Suppressor macrophage (primary cell): ENCODE measurements at places on chromosomes 11 and 22.

GRCh38 chr11:8168485-8169257, at the start of gene RIC3:
Gene RIC3 (minus strand): TSS chr11:8169025. CDS start chr11:8168989, 36 bp downstream.
- no peak for DNase-seq

DNA sequence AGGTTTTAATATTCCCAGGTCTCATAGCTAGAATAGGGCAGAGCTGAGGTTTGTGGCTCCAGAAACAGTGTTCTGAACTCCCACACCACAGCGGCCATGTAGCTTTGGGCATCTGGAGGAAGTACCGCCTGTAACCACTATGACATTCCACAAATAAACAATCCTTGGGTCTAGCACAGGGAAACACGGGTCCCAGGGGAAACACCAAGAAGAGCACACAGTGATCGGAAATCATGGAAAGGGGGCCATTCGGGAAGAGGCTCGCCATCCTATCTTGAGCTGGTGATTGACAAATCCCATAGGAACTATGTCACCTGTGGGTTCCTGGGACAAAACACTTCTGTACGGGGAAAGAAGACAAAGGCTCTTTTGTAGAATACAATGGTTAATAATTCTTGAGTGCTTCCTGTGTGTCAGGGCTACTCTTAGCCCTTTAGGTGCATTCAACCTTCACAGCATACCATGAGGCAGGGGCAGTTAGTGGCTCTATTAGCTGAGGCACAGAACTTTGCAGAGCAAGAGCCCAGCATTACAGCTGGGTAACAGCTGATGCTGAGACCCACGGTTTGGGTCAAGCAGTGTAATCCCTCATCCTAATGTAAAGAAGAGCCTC, 514.2 kb downstream of the NTM start:
- DNase-seq: no peak

GRCh38 chr22:48710410-48710809, 1117.3 kb downstream of the BRD1 start:
- no peak for DNase-seq

- DNase-seq: peak; percentile 56
Measured at GRCh38 chr22:44351685-44352377, 39.1 kb upstream of the SHISAL1 start.

GRCh38 chr11:32312865-32313403, 122.4 kb downstream of the WT1 start:
- DNase-seq: peak; percentile 83

GRCh38 chr11:79059141-79059540, 381.7 kb downstream of the TENM4 start:
- no peak for DNase-seq

DNA sequence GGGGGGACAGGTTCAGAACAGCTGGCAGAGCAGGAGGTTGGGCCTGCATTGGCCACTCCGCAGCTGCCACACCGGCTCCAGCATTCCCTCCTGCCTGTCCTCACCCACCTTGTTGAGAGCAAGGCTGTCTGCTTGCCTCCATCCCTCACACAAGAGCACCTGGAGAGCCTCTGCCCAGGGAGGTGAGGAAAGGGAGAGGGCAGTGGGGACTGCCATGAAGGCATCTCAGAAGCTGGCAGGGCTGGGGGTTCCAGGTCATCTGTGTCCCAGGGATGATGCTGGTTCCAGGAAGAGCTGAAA, 27.1 kb downstream of the RSPH14 start:
- no peak for DNase-seq

DNA sequence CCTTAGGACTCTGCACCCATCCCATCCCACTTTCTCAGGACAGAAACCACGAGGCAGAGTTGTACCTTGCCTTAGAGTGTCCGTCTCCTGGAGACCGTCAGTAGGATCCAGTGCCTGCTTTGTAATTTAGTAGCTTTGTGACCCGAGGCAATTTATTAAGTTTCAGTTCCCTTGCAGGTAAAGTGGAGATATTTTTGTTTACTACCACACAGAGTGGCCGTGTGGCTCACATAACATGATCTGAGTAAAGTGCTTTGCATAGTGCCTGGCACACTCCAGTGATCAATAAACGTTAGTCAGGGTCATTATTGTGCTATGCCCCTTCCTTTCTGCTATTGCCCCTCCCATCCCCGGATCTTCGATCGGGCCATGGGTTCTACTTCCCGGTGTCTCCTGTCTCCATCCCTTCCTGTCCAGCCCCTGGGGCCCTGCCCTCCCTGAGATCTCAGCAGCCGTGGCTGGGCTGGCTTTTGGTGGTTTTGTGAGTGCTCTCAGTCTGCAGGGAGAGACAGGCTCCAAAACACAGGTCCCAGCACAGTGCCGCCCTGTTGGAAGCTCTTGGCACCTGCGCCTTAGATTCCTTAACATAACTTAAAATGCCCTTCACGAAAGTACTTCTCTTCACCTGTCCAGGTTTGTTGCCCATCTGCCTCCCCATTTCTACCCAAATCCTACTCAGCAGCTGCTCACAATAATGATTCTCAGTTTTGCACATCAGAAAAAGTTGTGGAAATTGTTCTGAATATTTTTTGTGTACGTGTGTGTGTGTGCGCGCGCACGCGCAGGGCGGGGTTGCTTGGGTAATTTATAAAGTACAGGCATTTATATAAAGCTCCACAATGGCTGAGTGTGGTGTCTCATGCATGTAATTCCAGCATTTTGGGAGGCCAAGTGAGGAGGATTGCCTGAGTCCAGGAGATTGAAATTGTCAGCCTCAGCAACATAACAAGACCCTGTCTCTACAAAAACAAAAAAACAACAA, 753.7 kb downstream of the NTM start:
- peak; percentile 8 for DNase-seq

DNA sequence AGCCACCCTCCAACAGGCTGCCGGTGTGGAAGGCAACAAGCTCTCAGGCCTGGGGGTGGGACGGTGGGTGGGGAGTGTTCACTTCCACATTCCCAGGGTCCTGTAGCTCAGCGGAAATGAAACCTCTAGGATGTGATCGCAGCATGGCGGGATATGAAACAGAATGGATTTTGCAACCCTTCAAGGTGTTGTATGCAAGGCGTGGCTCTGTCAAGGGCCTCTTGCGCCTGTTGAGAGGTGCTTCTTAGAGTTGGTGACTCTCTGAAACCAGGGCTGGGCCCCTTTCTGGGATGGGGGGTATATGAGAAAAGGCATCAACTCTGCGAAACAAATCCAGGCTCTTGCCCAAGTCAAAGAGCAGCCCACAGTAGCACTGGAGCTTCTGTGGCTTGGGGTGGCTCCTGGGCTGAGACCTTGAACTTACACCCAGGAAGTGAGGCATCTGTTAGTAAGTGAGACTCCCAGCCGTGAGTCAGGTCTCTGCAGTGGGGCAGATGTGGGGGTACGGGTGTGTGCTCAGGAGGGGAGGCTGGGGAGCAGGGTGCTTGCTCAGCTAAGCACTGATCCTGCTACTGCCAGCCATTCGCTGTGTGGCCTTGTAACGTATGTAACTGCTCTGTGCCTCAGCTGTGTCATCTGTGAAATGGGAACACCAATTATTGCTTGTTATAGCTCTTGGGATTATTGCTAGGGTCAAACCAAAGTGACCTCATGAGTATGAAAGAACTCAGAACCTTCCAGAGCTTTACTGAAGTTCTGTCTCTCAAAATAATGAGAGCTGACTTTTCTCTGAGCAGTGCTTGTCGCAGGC, 28.3 kb downstream of the NECTIN1 start:
- DNase-seq: no peak

DNA sequence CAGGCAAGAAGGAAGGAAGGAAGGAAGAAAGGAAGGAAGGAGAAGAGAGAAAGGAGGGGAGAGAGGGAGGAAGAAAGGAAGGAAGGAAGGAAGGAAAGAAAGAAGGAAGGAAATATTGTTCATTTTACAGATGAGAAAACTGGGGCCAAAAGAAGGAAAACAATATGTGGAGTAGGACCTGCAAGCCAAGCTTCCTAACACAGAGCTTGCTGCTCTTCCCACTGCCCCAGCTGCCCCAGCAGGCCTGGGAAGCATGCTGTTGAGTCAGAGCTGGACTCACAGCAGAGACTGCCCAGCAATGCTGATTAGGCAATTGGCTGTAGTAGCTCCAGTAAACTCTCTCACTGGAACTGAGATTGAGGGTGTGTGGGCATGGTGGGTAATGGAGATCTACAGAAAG, 42.6 kb upstream of the SMCO4 start:
- peak; percentile 81 for DNase-seq

DNA sequence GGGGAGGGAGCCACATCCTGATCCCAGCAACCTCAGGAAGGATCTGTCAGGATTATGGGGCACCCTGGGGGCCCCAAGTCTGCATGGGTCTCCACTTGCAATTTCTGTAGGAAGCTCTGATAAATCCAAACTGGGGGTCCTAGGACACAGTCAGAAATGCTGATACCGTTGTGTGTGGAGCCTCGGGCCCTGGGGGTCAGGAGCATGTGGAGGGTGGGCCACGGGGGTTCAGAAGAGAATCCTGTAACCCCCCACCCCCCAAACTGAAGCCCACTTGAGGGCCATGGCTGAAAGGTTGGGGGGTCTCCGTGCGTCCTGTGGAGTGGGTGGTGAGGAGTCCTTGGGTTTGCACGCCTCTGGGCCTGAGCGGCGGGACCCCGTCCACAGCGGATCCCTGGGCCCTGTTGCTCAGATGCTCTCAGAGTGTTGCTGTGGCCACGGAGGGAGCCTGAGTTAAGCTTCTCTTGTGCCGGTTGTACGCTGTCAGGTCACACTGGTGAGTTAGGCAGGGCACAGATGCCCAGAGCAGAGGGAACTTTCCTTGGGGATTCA, 72.2 kb downstream of the LRP5 start:
- DNase-seq: no peak
